Right ventricle myocardium superior (tissue), 1 donor: ENCODE measurements at places on chromosomes 4 and X.
A peak's percentile ranks its signal among the peaks of the same experiment; 100 is the strongest.

DNA sequence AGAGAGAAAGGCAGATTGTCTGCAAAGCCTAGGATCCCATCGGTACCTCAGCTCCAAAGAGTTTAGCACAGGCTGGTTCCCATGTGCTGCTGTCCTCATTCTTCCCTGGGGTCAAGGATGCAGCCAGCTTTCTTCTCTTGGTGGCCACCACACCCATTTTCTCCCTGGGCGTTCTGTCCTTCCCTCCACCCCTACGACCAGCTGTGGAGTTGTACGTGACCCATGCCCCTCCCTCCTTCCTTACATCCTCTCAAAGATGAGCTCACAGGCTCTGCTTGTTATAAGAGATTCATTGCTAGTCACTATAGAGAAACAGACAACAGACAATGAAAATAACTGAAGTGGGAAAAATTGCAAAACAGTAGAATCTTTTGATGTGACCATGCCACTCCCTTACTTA lies 74.0 kb upstream of the KLF3 start:
- no peak for DNase-seq

DNA sequence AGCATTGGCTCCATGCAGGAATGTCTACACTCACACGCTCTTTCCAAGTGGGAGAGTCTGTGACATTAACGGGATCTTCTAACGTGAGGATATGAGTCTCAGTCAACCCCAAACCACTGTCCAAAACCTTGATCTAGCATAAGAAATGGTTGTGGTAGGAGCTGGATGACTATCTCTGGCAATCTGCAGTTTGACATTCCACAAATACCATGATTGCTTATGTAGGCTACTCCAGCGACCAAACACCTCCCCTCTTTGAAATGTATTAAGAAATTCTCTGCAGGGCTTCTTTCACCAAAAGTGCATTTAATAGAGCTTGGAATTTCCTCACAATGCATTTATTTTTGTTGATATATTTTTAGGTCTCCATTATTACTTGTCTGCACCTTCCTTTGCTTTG lies 14.1 kb upstream of the STX18 start:
- DNase-seq: no peak

DNA sequence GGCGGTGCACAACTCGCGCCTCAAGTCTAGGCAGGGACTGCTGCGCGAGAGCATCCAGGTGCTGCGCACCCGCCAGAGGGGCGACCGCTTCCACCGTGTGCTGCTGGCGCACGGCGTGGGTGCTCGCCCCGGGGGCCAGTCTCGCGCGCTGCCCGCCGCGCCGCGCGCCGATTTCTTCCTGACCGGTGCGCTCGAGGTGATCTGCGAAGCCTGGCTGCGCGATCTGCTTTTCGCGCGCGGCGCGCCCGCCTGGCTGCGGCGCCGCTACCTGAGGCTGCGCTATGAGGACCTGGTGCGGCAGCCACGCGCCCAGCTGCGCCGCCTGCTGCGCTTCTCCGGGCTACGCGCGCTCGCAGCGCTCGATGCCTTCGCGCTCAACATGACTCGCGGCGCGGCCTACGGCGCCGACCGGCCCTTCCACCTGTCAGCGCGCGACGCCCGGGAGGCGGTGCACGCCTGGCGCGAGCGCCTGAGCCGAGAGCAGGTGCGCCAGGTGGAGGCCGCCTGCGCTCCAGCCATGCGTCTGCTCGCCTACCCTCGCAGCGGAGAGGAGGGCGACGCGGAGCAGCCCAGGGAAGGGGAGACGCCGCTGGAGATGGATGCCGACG lies 1.3 kb downstream of the CHST7 start:
- DNase-seq: peak; percentile 54

DNA sequence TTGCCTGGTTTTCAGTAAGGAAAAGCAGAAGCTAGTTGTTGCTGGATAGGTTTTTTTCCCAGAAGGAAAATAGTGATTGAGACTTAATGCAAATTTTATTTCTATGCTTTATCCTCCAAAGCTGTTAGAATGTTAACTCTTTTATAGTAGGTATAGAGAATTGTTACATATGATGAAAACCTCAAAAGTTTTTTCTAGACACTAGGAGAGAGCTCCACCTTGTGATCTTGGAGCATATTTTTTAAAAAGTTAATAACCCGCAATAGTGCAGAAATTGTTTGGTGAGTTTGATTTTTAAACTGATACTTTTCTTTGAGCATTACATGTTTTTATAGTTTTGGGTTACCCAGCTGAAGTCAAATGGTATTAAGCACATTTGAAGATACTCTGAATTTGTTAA lies 56.5 kb downstream of the STAG2 start:
- DNase-seq: no peak

- DNase-seq: peak; percentile 41
Measured at GRCh38 chr4:92120810-92121498, 182.8 kb upstream of the GRID2 start.

GRCh38 chr4:148893095-148893494 lies 450.9 kb upstream of the NR3C2 start:
- DNase-seq: no peak
